ENCODE measurements at places on chromosomes 11 and 22.

DNA sequence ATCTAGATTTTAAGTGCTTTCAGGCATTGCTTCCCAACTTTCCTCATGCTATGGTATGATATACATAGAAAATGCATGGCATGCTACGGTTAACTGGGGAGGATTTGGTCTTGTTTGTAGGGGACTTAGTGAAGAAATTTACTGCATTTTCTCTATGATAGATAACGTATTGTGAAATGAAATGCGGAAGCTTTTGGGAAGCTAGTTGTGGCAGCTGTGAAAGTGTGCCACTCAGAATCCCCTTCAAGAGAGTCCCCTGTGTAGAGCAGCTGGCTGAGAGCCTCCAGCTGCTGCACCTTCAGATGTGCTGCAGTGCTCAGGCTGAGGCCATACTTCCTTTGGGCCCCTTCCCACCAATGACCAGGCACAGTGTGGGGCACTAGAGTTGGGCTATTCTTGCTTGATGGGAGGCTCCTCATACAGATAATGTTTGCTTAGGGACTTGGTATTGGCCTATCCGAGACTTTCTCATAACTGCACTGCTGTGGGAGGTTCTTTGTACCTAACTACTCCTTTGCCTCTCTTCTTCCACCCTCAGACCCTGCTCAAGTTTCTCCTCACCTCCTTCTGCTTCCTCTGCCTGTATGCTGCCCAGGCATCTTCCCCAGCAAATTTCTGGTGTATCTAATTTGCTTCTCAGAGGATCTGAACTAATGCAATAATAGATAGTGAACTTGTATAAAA lies 67.3 kb downstream of the HIPK3 start:
- no peak for DNase-seq

GRCh38 chr11:72040491-72041363 lies 39.6 kb downstream of the NUMA1 start:
- peak; percentile 72 for DNase-seq

DNA sequence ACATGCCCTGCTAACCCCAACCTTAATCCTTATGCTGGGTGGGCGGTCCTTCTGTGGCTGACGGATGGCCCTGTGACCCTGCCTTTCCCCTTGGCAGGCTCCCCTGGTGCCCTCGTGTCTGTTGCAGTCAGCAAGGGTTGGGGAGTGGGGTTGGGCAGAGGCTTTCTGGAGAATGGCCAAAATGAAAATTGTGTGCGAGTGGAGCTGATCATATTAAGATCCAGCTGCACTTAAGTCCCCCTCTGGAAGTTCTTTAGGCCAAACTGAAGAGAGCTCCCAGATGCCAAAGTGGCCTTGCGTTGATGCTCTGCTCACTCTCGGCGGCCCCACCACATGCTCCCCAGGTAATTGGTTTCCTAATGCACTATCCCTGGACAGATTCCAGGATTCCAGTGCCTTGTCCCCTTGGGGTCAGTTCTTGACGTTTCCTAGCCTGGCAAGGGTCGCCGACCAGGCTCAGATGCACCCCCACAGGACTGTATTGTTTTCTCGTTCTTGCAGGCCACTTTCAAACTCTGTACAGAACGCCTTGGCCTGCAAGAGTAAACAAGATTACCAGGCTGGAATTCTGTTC lies 16.4 kb upstream of the C11orf96 start:
- DNase-seq, result no peak

- no peak for DNase-seq
Measured at GRCh38 chr11:10931761-10932670, 74.2 kb upstream of the ZBED5 start.

DNA sequence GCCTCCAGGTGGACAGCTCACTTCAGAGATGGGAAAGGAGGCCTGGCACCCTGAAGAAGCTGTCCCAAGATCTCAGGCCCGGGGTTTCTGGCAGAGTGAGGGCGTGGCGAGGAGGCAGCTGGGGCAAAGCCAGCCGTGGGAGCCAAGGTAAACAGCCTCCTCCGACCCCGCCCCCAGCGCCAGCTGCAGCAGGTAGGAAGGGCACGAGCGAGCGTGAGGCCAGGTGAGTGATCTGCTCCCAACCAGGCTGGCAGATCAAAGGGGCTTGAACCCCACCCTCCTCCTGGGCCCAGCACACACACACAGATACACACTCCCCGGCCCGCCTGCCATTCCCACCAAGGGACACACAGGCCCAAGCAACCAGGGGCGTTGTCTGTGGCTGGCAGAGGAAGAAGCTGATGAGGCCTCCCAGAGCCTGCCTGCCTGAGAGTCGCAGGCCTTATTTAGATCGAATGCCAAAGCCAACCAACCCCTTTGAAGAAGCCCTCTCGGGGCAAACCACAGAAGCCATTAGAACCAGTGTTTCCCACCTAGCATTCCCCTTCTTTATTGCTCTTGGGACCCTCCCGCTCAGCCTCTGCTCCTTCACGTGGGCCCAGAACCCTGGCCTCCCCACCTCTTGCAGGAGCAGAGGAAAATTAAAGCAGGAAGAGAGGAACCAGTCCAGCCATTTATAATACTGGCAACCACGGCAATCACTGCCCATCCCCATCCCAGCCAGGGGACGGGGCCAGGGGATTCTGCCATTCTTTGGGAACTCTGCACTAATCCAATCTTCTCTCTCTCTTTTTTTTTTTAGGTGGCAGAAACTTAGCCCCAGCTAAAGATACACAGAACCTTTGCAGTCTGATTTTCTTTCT lies 5.0 kb downstream of the PDGFB start:
- no peak for DNase-seq

DNA sequence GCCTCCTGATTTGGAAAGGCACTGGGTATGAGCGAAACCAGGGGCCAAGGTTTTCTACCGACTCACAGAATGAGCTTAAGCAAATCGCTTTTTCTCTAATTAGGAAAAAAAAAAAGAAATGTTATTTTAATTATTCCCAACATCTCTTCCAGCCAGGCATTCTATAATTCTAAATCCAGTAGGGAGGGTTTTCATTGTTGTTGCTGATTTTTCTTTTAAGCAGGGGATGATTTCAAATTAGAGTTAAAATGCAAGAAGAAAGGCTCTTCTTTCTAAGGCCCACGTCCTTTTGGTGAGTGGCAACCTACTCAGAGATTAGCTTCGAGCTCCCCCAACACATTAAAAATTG lies 8.9 kb downstream of the MYH9 start:
- DNase-seq, result no peak

DNA sequence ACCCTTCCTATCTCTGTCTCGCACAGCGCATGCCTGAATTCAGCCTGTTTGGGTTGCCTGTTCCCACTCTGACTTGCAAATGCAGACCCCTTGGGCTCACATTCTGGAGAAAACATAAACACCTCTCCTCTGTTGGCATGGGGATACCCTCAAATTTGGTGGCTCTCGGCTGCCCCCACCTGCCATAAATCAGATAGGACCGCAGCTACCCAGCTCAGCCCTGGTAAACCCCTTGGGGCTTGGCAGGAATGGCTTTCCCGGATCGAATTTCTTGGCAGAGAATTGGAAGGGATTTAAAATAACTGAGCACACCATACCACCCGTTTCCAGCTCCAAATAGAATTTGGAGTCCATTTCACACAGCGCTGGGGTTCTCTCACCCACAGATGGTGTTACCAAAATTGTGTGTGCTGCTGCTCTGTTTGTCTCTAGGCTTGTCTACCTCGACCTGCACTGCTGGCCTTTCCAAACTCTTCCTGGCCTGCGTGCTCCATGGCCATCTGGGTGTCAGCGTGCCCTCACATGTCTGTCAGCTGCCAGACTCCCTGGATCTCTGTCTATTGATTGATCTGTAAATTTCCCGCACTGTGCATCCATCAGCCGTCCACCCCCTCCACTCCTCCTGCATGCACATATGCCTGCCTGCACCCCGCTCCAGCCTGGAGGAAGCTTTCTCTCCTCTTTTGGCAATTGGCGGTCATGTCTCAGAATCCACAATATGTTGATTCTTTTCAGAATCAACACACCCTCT lies 134.0 kb downstream of the NTM start:
- DNase-seq, result no peak
